ENCODE measurements at places on chromosomes 3 and 15.
A peak's percentile ranks its signal among the peaks of the same experiment; 100 is the strongest.

DNA sequence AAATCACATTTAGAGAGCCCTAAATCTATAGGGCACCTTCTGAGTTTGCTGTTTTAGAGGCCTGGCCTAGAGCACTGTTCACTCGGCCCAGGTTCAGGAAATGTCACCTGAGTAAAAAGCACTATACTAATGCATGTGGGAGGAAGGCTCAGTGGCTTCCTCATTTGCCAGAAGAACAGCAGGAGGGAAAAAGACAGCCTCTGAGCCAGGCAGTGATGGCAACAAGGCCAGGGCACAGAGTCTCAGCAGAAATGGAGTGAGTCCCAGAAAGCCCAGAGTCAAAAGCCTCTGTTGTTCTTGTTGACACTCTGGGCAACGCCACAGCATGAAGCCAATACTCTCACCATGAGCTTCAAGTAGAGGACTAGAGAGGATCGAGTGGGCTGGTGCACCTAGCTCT is 25.9 kb downstream of the LTF start:
- DNase-seq = no peak

- no peak for DNase-seq
These were observed 23.0 kb upstream of the RETNLB start for GRCh38 chr3:108780235-108780634.

DNA sequence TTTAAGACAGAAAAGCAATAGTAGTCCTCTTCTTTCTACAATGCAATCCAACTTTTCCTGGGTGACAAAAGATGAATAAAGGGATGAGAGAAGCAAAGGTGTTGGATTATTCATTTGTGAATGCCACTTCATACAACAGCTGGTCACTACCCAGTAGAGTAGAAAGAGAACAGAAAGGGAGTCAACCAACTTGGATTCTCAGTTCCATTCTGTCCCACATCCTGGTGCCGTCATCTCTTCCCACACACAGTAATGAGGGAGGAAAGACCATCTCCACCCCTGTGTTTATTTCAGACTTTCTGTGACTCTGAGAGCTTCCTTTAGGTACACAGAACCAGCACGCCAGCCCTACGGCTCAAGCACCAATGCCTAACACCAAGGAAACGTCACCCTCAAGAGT is 71.0 kb downstream of the FOXP1 start:
- DNase-seq = no peak

- DNase-seq = no peak
These were observed 605 bp downstream of the DCUN1D1 start for GRCh38 chr3:182979674-182980191.

DNA sequence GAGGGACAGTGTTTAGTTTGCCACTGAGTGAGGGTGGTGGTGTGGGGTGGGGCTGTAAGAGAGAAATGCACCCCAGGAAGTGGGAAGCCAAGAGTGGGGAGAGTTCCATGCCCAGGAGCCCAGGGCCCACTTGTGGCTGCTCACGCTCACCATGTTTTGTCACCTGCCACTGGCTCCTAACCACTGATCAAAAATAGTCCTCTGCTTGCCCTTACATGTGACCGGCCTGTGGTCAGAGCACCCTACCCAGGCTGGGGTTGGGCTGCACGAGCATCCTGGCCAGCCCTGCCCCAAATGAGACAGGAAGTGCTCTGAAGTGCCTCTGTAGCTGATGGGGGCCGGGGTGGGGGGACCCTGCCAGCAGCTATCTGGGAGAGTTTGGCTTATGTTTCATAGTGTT is 216.3 kb downstream of the RPLP1 start:
- no peak for DNase-seq

GRCh38 chr3:86890741-86891396 is 100.1 kb downstream of the VGLL3 start:
- DNase-seq = no peak

GRCh38 chr15:34233614-34234013 is 8.8 kb downstream of the EMC4 start:
- no peak for DNase-seq

GRCh38 chr15:81088470-81089013 is 45.5 kb upstream of the CFAP161 start:
- DNase-seq = no peak

DNA sequence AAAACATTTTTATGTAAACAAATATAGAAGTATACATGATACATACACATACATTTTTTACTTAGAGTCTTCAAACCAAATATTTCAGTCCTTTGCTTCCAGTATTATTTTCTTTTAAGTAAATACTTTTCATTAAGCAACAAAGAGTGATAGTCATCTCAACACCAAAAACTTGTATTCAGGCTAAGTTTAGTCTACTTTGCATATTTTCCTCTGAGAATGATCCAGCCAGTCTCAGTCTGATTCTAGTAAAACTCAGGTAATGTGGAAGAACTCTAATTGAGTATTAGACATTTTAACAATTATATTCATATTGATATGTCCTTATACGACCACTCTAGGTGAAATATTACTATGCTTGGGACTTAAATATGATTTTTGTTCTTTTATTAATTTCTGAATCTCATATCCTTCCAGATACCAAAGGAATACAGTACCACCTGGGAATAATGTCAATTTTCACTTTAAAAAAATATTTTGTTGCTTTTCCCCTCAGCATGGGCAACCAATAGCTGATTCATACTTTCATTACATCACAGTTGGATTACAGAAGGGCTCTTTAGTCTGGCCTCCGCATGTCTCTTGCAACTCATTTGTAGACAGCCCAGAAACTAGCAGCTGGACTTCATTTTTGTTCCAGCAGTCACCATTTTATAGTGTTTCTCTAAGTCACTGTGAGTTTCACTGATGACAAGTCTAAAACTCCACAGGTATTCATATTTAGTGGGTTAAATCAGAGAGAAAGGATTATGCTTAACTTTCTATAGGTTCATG is 390.4 kb downstream of the ZBTB20 start:
- DNase-seq = no peak

DNA sequence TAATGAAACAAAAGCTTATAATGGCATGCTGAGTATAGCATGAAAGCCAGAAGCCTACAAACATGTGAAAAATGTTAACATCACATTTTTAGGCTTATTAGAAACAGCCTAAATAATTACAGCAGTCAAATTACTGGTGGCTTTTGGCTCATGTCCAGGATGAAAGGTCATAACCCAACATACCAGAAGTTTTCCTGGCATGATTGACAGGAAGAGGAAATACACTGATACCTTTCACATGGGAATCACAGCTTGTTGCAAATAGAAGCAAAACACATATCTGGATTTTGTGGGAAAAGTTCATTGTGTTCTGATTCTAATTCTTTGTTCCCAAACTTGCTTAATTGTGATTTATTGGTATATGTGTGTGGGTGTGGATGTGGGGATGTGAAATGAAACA is 393.5 kb upstream of the ARRDC4 start:
- no peak for DNase-seq

GRCh38 chr3:73610493-73610892 is 14.2 kb downstream of the PDZRN3 start:
- DNase-seq = no peak

DNA sequence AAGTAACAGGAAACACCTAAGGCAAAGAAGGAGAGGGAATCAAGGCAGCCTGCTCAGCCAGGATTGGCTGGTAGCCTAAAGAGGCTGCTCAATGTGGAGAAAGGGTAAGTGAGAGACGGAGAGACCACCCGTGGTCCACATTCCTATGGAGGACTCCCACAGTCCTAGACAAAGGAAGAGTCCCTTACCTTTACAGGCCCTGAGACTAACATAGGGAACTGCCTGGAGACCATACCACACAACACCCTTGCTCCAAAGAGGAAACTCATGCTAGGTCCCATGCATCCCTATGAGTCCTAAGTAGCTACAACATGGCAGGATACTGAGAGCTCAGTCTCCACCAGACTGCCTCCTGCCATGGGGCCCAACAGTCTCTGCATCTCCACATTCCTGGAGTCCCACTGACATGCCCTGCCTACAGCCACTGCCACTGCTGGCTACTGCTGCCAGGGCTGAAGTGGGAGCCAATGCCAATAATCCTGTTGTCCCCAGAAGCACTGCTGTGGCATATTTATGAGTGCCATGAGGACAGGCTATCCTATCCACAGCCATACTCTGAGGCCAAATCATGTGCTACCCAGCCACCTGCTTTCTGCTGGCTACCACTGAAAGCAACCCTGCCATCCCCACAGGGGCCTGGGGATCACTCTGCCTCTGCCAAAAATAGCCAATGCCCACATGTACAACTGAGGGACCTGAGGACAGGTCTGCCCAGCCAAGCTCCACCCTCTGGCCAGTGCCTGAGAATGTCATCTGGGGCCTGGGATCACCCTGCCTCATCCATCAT is 45.0 kb downstream of the COPS2 start:
- DNase-seq = no peak

DNA sequence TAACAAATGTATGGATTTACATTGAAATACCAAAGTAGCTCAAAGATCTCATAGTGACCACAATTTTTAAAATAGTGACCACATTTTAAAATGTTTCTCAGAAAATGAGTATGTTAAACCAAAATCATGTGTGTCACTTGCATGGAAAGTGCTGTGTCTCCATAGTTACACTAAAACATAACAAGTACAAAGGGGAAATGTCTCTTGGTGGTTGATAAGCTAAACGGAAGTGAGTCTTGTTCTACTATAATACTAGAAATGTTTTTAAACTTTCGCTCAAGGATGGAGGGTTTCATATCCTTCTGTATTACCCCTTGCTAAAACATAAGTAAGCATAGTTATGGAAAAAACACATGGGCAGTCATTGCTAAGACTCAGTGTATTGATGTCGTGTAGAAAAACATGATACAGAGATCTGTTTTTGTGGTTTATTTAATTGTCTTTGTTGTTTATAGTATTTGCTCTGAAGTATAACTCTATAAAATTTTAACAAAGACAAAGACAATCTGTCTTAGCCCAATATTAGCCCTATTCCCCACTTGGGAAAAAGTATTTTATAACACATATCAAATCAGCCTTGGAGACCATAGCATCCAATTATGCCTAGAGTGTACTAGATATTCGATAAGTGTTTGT is 27.0 kb upstream of the DENND4A start:
- no peak for DNase-seq

DNA sequence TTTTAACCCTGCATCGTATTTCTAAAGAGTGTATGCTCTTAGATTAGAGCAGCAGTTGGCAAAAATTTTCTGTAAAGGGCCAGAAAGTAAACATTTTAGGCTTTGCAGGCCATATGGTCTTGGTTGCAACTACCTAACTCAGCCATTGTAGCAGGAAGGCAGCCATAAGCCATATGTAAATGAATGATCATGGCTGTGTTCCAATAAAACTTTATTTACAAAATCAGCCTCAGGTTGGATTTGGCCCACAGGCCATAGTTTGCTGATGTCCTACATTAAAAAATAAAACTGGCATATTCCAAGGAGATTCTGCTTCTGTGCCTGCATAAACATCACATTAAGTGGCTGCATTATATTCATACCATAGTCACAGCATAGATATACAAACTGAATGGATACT is 134.9 kb downstream of the STT3B start:
- no peak for DNase-seq

GRCh38 chr3:40313975-40314860 is 4.7 kb downstream of the EIF1B start:
- DNase-seq = peak; percentile 2

- DNase-seq = no peak
These were observed 7.0 kb downstream of the SNAP23 start for GRCh38 chr15:42502477-42502876.

DNA sequence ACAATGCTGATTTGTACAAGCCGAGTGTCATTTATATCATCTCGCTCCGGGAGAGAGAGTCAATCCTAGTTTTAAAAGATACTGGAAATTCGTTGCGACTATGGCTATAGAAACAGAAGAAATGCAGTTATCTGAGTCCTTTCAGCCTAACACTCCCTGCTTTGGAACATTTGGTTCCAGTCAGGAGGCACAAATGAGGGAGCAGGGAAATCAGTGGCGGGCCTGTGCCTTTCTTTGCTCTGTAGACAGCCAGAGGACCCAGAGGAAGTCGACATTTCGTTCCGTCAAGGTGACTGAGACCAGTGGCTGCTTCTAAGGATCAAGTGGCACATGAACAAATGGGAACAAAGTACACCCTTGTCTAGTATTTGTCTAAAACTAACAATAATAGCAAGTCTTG is 745 bp upstream of the RIOX2 start:
- DNase-seq = no peak

DNA sequence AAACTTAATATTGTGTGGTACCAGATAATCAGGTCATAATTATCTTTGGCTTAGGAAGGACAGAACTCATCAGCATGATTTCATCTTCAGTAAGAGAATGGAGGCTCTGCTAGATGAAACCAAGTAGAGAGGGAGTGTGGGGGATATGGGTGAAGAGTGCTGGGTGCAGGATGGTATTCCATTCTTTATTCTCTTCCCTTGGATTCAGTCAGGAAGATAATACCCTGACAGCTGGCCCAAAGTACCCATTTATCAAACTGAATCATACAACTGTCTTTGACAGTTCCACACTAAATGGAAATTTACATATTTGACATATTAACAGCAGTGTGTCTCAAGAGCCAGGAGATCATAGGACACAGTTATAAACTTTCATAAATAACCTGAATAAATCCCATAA is 44.7 kb downstream of the GOLIM4 start:
- no peak for DNase-seq

- no peak for DNase-seq
These were observed 30.2 kb downstream of the RPLP1 start for GRCh38 chr15:69482686-69483256.

GRCh38 chr3:194874783-194875182 is 189.1 kb downstream of the FAM43A start:
- DNase-seq = no peak

GRCh38 chr3:131047582-131047981 is 20.9 kb downstream of the NEK11 start:
- DNase-seq = no peak

DNA sequence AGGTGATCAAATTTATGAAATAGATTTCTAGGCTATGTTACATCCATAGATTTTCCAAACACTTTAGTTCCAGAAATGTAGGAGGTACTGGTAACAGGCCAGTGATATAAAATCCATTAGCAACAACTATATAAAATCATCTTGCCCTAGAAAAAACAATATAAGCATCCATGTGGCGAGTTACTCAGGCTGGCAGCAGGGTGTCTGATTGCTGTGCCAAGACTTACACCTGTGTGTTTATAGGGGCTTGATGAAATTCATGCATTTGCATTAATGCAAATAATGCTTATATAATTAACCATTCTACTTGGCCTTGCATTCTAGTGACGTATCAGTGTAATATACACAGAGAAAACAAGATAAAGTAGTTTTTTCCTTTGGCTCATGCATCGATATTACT is 153.4 kb downstream of the PLCL2 start:
- DNase-seq = no peak

- DNase-seq = no peak
These were observed 2.2 kb upstream of the MB21D2 start for GRCh38 chr3:192919901-192920300.
